Upper lobe of left lung (tissue), 6 donors: ENCODE measurements at places on chromosomes 7 and 10. TPM values are rescaled to one million over a fixed set of nuclear protein-coding genes. Genes with fewer than 3 reads are reported as not detected.
A peak's percentile ranks its signal among the peaks of the same experiment; 100 is the strongest.

GRCh38 chr10:114485696-114486400, 81.5 kb upstream of the AFAP1L2 start:
- DNase-seq = no peak

The GPER1 gene
- total RNA-seq = 6.5 TPM

DNA sequence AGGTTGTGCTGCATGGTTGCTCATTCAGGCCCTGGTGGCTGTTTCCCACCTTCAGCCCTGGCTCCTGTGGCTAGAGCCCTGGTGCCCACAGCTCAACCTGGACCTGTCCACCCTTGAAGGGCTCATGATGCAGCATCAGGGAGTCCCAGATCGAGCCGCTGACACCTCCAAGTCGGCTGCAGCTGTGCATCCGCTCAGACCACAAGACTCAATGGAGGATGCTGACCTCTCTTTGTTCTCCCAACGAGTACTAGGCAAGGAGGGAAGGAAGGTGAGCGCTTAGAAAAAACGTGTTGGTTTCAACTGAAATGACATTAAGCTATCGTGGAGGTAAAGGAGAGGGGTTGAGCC, 9.5 kb upstream of the C10orf95 start:
- DNase-seq = no peak

DNA sequence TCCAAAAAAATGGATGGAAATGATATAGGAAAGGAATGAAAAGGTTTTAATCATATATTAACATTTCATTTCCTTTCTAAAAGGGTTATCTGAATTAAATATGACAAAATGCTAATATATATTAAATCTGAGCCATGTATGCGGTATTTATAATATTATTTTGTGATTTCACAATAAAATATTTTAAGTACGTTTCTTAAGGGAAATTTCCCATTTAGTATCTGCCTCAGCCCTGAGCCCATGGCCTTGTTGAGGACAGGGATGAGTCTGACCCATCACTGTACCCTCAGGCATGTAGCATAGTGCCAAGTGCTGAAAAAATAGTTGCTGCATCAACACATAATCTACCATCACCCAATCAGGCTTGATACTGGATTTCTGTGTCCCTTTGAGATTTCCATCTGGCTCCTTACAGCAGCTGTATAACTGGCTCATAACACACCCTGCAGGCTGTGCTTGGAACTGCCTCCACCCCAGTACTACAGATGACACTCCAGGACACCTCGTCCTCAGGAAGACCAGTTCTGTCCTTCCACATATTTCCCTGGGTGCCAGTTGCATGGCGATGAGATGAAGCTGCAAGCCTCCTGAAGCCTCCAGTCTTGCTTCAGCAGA, 59.4 kb upstream of the ASAH2 start:
- DNase-seq = no peak

- DNase-seq = no peak
These were observed 414.7 kb upstream of the GHITM start for GRCh38 chr10:83724471-83725241.

DNA sequence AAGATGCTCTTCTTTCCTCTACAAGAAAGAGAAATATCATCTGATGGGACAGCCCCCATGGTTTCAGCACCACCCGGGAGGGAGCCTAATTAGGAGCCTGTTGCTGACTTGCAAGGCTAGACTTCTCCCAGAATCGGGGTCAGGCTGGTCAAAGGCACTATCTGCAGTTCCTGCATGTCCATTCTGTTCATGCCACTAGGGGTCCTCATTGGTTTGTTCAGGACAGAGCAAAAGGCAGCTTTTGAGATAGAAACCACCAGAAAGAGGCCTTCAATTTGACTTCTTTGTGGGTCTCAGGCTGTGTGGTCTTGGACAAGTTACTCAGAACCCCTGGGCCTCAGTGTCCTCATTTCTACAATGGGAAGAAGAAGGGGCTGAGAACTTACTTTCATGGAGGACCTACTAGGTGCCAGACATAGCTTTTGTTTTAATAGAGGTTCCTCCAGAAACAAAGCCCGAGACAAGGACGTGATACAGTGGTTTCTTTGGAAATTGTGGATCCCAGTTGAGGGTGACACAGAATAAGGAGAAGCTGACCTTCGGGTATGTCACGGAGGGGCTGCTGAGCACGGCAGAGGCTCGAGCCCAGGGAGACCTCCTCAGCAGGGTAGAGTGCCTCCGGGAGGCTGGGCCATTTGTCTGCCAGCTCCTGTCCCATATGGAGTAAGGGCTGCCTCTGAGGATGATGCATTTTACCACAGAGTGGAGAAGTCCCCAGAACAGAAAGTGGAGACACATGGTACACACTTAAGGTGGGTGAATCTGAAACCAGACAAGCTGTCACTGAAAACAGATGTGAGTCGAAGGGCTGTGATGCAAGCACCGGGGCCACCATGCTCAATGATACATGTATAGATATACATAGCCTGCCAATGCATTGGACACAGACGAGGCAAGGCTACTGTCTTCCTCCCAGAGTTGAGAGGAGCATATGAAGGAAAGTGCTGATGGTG, 33.1 kb upstream of the NEUROD6 start:
- no peak for DNase-seq

GRCh38 chr10:118807512-118808305, 52.9 kb upstream of the CACUL1 start:
- DNase-seq = no peak

The HABP2 gene
- 0.20 TPM for total RNA-seq

- DNase-seq = no peak
These were observed 21.5 kb downstream of the WASL start for GRCh38 chr7:123727071-123727837.

DNA sequence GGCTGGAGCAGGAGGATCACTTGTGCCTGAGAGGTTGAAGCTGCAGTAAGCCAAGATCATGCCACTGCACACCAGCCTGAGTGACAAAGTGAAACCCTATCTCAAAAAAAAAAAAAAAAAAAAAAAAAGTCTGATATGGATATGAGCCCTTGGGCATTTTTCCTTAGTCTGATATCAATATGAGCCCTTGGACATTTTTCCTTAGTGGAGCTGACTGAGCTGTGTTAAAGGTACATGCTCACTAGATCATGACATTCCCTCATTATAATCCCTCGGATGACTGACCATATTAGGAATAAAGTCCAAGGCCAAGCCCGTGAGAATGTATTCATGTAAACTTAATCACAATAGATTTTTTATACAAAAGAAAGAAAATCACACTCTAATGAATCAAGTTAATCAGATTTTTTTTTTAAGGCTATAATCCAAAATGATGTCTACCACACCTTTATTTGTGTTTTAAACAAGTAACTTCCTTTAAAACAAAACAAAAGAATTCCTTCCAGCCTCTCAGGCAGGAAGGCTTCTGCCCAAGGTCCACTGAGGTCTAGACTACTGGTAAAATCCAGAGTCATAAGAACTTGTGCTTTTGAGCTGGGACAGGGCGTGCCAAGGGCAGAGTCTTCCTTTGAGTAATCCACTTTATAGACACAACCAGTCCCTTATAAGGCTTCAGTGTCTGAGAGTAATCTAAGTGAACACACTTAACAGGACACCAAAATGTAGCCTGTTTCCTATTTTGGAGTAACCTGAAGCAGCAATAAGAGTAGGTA, 5.5 kb downstream of the PPA1 start:
- no peak for DNase-seq

The MALRD1 gene
- 7.8 TPM for total RNA-seq

The PPP1R3C gene
- total RNA-seq = 10.2 TPM

The FOXI2 gene
- total RNA-seq = 0.06 TPM

DNA sequence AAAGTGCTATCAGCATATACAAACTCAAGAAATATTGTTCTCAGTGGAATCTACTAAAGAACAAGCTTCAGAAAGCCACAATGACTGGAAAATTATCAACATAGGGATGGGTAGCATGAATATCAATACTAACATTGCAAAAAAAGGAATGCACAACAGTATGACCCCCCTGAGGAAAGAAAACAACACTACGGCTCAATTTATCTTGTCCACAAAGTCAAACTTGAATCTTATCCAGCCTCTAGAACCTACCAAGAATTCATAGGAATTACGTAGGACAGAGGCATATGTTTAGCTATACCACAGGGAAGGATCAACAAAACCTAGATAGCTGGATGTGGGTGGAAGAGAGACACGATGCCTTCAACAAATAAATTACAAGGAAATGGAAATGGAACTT, 54.6 kb downstream of the AGMO start:
- no peak for DNase-seq

The SFMBT2 gene
- 10.9 TPM for total RNA-seq

DNA sequence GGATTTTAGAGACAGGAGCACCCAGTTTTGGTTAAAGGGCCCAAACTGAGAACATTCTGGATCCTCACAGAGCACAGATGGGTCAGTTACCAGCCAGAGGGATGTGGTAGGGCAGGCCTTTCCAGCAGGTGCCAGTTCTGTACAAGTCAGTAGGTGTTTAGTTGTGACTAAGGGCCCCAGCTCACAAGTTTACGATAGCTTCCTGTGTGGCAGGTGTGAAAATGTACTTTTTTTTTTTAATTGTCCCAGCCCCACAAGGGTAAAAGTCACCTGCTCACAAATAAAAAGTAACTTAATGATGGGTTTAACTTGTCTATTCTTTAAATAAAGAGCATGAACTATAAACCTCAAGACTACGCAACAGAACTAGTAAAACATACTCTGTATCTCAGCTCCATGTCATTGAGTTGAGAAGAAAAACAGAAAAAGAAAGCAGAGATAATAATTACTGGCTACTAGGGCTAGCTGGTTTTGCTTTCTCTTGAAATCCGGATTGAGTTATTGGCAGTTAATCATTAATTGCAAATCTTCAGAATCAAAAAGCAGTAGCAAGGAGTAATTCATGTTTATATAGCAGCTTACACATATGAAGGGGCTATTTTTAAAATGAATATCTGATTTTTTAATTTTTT, 15.4 kb downstream of the NFE2L3 start:
- no peak for DNase-seq

DNA sequence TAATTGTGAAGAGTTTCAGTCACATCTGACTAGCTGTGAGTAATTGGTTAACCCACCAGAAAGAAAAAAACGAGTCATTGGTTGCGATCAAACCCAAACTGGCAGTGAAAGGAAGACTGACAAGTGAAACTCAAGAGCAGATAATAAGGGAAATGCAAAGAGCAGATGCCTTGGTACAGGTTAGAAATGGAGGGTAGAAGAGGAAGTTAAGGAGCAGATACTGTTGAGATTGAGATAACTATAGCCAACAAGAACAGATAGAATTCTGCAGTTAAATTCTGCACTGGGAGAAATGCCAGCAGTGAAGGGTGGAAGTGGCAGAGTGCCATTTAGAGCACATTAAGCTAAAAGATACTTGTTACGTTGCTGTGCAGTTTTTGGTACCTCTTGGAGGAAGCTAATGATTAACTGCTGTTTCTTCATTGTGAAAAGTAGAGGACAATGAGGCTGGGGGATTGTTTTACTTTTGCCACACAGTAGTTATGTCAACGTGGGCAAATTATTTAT, 65.8 kb downstream of the CDK13 start:
- DNase-seq = no peak

DNA sequence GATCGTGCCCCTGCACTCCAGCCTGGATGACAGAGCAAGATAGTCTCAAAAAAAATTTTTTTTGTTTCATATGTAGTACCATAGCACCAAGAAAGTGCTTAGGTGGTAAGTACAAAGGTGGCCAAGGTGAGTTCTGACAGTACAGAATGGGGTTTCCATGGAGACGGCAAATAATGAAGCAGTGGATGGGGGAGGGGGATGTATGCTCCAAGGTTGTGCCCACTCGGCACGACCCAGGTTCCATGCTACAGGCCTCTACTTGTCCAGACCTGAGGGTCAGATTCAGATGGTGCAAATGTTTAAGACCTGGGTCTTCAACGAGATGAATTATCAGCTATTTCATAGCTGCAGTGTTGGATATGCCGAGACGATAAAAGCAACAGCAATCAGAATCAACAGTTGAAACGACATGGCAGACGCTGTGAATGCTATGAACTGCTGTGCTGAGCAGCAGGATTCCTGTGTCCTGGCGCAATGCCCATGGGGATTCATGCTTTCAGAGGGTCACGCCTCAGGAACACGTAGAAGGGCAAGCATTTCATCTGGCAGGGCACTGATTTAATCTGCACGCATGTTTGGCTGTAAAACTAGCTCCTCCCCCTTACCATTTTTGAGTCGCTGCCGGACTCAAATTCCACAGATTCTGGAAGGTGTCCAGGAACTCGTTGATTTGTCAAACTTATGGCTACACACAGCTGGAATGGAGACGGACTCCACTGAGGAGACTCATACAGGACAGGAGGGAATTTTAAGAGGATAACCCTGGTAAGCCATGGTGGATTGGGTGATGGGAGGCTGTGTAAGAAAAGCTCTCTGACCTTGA, 256.5 kb downstream of the FRMD4A start:
- peak; percentile 80 for DNase-seq

DNA sequence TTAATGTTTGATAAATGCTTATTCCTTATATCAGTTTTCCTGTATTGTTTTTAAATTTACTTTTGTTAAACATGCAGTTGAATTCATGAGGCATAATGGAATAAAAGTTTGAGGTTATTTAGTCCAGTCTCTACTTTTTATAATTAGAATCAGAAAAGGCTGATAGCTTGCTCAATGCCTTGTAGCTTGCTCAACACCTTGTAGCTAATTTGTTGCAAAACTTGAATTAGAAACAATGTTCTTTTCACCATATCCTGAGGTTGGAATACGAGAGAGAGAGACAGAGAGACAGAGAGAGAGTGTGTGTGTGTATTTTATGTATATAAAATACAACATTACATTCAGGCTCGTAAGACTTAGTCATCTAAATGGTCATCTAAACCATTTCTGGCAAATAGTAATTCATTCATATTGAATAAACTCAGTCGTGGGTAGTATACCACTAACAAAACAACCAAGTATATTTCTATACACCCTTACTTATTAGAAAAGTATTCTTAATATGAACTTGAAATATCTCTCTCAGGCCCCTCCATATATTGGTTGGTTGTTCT, 243.5 kb downstream of the ADK start:
- DNase-seq = no peak

DNA sequence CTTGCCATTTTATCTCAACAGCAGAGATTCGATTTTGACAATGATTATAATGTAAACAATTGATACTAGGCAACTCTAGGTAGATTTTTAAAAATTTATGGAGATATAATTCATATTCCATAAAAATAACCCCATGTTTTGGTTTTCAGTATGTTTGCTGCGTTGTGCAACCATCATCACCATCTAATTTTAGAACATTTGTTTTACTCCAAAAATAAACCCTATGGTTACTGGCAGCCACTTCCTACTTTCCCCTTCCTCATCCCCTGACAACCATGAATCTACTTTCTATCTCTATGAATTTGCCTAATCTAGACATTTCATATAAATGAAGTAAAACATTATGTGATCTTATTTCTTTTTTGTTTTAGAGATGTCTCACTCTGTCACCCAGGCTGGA, 401.9 kb downstream of the THSD7A start:
- DNase-seq = no peak

- DNase-seq = no peak
These were observed 737.2 kb upstream of the IGFBP3 start for GRCh38 chr7:46658281-46658680.

DNA sequence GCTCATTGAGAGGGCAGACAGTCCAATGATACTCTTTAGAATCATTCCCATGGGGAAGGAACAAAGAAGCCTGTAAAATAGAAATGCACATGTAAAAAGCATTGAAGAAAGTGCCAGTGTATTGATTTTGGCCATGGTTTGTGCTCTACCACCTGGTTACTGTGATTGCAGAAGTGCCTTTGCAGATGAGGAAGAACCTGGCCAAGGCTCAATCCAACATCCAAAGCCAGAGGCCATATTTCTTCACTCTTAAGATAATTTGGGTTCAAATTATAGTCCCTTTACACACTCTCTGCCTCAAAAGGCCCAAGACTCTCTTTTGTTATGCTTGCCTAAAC, 122.1 kb downstream of the EGFR start:
- DNase-seq = no peak
